ENCODE measurements at places on chromosomes 2 and 18.
A peak's percentile ranks its signal among the peaks of the same experiment; 100 is the strongest.

- no peak for DNase-seq
Measured at GRCh38 chr2:70443726-70444125, 109.9 kb downstream of the TGFA start.

DNA sequence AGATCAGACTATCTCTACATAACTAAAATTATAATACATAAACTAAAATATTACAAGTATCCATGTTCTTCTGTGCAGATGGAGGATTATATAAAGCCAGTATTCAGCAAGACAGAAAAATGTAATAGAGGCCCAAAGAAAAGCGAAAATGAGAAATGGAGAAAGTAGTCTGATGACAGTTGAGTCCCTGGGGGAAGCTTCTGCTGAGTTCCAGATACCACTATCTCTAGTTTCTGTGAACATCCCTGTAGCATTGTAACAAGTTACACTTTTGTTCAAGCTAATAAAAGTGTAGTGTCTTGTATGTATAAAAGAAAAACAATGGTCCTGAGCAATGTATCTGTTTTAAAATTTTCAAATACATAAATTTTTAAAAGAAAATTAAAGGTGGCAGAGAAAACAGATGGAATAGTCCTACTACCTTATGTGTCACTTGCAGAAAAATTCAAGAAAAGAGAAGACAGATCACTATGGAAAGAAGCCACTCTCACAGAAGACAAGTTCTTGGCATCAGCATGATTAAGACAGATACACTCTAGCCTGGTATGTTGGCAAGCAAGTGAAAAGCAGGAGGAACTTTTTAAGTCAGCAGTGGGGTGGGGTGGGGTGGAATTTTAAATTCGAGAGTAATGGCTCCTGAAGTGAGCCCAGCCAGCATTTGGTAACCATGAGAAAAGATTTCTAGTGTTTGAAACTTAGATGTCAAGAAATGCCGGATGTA lies 541.9 kb downstream of the LRRTM4 start:
- DNase-seq = no peak

GRCh38 chr2:165003443-165004130 lies 48.3 kb upstream of the SLC38A11 start:
- DNase-seq = no peak

DNA sequence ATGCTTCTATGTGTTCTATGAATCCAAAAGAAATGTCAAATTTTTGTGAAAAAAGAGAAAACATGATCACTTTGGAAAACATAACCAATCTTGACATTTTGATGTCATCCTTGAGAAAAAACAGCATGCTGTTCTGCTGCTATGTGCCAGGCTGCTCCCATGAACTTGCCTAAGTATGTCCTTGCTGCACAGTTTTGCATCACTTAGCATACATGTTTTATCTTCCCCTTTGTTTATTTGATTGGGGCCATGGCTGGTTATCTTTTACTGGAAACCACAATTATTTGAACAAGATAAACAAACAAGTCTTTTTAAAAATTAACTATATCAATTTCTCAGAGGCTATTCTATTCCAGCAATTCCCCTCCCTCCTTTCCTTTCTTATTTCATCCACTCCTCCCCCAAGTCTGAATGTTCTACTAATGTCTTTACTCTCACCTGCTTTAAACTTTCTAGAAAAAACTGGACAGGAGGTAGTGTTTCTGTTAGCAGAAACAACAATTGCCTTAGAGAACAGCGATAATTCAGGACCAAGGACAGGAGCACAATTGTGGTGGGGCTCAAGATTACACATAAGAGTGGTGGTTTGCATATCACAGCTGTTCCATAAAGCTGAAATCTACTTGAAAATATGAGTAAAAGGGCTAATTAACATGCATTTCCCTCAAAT lies 6.7 kb downstream of the AOX1 start:
- no peak for DNase-seq

GRCh38 chr2:240368781-240369331 lies 66.6 kb upstream of the GPC1 start:
- DNase-seq = no peak

DNA sequence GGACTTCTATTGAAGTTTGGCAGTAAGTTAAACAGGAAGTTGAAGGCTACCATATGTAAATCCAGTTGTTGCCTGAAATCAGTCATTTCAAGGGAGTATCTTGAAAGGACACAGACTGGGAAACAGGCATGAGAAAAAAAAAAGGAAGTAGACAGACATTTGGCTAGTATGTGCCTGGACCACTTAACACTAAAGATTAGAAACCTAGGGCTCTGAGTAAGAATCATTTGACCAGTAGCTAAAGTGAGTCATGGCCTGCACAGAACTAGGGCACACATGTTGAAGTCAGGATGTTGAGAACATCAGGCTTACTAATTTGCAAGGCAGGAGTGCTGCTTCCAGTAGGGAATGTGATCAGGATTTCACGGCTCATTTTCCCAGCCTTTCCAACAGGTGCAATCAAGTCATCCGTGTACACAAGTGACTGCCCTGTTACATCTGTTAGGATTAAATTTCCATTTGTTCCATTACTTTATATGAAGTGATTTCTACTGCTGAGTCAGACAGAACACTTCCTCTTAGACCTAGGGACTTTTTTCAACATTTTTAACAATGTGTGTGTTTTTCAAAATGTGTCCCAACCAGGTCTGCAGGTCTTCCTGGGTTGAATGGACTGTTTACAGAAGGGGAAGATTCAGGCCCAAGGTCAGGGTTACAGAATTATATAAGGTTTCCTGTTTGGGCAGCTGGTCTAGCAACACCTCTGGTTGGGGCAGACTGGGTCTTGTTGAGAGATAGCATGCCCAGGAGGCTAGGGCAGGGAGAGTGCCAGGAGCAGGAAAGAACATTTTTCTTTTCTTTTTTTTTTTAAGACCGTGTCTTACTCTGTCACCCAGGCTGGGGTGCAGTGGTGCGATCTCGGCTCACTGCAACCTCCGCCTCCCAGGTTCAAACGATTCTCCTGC lies 145.6 kb downstream of the TGIF1 start:
- peak; percentile 74 for DNase-seq

DNA sequence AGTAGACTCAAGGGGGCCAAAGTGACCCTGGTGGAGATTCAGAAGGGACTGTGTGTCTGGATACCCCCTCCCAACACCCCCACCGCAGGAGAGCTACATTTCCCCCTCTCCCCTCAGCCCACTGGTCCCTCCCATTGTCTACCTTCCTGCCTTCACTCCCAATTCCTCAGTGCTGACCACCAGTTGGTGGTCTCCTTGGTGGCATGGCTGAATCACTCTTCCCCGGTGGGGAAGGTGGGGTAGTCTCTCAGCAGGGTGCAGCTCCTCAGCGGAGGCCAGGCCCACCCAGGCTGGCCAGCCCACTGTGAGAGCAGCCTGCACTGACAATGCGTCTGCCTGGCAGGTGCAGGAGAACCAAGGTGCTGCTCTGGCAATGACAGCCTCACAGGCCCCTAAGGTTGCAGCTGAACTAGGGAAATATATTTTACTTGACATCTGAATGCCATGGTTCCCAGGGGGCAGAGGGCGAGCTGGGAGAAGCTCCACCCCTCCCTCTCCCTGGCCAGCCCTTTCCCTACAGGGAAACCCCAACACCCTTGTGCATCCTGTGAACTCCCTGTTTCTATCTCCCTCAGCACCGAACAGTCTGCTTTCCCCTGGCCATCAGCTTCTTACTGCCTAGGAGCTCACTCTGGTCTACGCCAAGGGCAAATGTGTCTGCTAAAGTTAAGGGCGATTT lies 62.6 kb upstream of the PAX8 start:
- no peak for DNase-seq

DNA sequence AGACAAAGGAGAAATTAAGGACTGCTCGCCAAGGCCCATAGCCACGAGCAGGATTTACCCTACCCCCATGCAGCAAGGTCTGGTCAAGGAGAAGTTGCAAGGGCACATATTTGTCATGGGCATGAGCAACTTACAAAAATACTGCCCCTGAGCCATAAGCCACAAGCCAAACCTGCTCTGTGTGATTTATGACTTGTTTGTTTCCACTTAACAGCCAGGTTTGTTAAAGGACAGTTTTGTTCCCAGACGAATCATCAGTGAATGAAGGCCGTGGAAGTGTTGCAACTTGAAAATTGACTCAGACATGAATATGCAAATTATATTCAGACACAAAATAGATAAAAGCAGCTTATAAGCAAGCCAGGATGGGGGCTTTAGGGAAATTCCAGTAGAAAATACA lies 31.3 kb upstream of the EVA1A start:
- DNase-seq = no peak

DNA sequence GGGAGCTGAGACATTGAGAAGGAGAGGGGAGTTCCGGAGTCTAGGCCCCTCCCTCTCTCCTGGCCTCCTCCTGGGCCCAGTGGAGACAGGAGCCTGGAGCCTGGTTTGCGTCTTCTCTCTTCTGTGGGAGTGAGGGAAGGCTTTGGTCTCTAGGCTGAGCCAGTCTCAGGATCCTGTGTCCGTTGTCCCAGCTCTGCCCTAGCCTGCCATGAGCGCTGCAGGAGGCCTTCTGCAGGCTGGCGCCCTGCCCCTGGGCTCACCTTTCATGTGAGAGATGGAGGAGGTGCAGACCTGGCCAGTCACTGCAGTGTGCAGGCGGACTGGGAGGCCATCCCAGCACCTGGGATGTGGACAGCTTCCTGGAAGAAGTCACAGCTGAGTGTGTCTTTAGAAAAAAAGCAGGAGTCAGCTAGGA lies 8.7 kb downstream of the IMPA2 start:
- no peak for DNase-seq

DNA sequence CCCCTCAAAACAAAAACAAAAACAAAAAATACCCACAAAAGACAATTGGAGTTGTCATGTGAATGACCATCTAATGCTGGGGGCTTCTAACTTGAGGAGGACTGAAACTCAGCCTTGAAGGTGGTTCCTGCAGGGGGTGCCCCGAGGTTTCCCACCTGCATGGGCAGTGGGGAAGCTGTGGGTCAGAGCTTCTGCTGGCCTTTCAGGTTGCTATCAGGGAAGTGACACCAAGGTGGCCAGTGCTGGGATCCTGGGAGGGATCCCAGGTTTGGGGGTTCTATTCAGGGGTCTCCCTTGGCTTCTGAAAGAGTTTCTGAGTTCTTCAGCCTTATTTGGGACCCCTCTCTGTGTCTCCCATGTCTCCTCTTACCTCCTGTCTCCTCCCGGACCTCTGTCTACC lies 62.8 kb downstream of the LDLRAD4 start:
- no peak for DNase-seq

DNA sequence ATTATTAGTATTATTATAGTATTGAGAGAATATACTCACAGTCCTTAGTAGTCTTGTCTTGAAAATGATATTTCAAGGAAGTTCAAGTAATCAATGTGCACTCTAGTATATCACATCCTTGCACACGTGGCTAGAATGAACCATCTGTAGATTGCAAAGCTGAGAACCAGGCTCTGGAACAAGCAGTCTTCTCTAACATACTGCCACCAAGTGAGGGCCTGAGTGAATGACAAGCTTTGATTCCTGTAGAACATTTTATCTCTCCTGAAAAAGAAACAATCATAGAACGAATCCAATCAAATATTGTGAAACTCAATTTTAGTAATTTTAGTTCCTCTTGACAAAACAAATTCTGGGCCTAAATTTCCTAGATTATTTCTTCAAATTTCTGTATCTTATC lies 55.3 kb upstream of the SULT1C3 start:
- no peak for DNase-seq

DNA sequence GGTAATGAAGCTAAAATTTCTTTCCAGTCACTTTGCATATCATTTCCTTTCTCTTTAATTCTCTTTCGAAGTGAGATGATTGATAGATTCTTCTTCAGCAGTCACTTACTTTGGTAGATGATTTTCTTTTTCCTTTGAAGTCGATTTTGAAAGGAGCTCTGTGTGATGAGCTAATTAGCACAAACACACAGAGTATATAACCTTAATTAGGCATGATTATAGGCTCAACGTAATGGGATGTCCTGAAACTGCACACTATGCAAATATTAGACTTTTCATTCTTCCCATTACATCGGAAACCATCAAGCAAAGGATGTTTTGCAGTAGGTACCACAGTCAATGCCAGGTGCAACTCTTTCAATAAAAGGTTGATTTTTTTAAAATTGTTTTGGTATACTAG lies 6.4 kb upstream of the CTLA4 start:
- DNase-seq = no peak

GRCh38 chr2:59093571-59093970 lies 852.4 kb upstream of the FANCL start:
- no peak for DNase-seq

GRCh38 chr2:156447761-156448160 lies 11.6 kb downstream of the GPD2 start:
- DNase-seq = no peak

DNA sequence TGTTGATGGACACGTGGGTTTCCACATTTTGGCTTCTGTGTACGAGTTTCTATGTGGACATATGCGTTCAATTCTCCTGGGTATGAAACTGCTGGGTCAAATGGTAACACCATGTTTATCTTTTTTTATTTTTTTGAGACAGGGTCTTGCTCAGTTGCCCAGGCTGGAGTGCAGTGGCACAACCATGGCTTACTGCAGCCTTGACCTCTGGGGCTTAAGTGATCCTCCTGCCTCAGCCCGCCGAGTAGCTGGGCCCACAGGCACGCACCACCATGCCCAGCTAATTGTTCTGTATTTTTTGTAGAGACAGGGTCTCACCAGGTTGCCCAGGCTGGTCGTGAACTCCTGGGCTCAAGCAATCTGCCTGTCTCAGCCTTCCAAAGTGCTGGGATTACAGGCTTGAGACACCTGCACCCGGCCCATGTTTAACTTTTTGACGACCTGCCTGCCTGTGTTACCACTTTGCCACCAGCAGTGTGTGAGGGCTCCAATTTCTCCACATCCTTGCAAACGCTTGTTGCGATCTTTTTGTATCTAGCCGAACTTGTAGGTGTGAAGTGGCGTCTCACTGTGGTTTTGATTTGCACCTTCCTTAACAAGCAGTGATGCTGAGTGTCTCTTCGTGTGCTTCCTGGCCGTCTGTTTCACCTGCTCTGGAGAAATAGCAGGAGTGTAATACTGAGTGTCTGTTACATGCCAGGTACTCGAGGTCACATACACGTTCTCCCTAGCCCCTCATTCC lies 6.9 kb downstream of the HSBP1L1 start:
- no peak for DNase-seq

GRCh38 chr2:232927032-232927792 lies 57.1 kb downstream of the SNORC start:
- no peak for DNase-seq

DNA sequence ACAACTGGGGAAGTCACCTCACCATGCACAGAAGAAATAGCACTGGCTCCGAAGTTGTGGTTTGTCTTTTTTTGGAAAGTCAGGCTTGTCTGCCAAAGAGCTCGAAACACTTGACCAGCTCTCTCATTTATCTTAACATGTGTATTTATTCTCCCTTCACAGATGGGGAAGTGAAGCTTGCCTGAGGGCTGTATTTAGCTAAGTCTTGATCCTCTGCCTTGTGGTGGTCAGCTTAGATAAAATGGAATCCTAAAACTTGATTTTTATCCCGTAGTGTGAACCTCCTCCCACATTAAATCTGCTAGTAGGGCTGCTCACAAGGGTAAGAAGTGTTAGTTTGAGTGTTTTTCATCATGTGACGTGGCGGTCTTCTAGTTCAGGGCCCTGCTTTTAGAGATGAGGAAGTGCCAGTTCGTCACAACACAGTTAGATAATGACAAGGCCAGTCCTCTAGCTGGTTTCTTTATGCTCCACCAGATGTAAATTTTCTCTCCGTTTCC lies 89.7 kb downstream of the TMEM247 start:
- DNase-seq = no peak
